A172 (cell line): ENCODE measurements at places on chromosomes 11 and 22.
A peak's percentile ranks its signal among the peaks of the same experiment; 100 is the strongest.

DNA sequence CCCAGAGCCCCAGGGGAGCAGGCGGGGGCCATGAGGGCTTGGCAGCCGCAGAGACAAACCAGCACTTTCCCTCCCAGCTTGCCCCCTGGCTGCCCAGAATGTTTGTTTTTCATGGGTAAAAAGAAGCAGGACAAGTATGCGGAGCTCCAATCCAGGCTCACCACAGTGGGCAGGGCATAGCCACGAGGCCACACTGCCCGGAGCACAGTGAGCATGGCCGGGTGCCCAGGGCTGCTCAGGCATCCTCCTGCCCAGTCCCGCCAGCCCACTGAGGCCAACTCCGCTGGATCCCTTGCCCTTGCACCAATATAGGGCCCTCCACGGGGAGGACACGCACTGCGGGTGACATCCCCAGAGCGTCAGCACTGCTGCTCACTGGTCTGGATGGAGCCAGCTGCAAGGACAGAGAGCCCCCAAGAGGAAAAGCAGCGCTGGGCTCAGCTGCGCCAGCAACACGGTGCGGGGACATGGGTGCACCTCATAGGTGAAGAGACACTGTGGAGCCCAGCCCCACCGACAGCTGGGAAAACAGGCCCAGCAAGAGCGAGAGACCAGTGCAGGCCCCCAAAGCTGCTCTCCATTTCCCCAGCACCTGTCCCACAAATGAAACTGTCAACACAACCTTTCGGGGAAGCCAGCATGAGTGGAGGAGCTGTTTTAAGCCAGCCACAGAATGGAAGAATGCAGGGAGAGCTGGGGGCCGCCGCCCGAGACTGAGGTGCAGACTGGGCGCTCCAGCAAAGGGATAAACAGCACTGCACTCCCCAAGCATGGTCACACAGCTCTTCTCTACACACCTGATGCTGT is 24.8 kb downstream of the ARVCF start:
- DNase-seq, result no peak

DNA sequence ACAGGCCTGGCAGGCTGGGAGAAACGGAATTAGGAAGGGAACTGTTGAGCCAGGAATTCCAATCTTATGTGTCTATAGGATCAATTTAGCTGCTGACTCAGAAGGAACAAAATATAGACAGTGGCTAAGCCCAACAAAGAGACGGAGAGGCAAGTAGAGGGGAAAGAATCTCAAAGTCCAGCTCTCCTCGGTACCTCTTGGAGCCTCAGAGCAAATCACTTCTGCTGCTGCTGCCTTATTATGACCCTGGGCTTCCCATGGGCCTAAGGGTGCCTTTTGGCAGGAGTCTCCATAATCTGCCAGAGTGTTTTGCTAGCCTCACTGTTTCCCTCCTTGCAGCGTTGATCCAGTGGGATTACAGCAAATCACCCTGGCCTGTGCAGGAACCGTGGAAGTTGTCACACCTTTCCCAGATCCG is 31.7 kb downstream of the PAX6 start:
- no peak for DNase-seq

DNA sequence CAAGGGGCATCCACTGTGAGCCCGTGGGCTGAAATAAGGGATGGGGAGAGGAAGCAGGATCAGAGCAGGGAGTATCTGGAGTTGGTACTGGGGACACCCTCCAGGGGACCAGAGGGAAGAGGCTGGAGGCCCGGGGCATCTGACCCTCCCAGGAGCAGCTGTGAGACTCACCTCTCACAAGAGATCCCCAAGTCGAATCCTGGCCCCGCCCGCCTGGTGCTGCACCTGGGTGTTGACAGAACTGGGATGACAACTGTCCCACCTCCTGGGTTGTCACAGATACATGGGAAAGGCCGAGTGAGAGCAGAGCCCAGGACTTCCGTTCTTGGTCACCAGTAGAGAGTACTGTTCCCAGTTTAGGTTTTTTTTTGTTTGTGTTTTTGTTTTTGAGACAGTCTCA is 78.9 kb downstream of the CELSR1 start:
- DNase-seq, result no peak

- DNase-seq, result peak; percentile 84
Observed at GRCh38 chr11:69131644-69132300, 24.0 kb upstream of the SMIM38 start.

GRCh38 chr11:36160091-36160490 is 129.1 kb downstream of the COMMD9 start:
- no peak for DNase-seq

DNA sequence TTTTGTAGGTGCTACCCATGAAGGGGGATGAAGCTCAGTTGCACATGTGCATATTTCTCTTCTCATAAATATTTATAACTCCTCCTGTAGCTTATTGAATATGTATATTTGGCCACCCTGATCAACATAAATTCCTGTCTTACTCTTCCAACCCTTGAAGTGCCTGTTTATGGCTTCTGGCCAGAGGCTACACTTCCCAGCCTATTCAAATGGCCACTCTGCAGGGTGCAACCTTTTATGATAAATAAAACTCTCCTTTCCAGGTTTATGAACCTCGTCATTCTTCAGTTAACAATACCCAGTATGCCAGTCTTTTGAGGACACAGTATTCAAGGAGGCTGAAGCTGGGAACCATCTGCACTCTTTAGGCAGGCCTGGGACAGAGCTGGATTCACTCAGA is 2.6 kb upstream of the RTL6 start:
- DNase-seq, result no peak
